Activated CD8-positive, alpha-beta memory T cell treated with anti-CD3 and anti-CD28 coated beads for 1 hour (primary cell): ENCODE measurements at places on chromosomes 4 and X.

DNA sequence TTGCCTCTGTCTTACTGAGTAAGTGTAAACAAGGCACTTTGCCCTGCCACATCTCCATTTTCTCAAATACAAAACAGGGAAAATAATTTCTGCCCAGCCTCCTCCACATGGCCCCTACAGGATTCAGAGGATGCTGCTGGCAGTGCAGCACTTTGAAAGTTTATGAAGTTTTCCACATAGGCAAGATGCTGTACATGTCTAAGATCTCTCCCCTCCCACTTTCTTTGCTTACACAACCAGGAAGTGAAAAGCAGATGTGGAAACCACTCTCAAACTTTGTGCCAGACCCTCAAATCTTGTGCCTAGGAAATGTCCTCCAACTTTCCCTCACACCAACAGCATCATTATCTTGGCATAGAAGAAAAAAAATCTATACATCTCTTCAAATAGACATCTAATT, 257.0 kb upstream of the LDB2 start:
- DNase-seq: no peak

DNA sequence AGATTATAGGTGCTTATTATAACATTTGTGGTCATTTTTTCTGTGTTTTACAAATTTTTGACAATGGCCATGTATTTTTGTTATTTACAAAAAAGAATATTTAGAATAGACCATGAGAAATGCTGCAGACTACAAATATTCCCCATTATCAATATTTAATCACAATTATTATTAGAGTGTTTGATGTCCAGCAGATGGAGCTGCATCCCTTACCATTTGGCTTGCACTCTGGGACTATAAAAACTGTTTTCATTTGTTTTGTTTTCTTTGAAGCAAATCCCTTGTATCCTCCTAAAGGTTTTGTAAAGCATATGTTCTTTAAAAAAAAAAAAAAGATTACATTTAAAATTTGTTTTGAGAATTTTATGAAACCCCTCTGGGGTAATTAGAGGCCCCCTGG, 85.6 kb upstream of the CXorf66 start:
- no peak for DNase-seq

DNA sequence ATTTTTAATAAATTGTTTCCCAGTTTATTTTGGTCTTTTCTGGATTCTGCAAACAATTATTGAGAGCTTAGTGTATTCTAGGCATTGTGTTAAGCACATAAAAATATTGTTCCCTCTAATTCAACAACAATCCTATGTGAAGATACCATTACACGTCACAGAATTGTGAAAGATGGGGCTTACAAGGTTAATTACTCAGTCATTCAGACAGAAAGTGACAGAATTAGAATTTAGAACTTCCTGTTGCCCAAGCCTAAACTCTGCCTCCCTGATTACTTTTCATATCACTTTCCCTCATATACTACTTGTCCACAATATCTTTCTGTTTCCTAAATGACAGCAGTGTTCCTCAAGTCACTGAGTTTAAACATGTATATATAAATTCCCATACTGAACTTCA, 186.7 kb upstream of the VEGFC start:
- no peak for DNase-seq

DNA sequence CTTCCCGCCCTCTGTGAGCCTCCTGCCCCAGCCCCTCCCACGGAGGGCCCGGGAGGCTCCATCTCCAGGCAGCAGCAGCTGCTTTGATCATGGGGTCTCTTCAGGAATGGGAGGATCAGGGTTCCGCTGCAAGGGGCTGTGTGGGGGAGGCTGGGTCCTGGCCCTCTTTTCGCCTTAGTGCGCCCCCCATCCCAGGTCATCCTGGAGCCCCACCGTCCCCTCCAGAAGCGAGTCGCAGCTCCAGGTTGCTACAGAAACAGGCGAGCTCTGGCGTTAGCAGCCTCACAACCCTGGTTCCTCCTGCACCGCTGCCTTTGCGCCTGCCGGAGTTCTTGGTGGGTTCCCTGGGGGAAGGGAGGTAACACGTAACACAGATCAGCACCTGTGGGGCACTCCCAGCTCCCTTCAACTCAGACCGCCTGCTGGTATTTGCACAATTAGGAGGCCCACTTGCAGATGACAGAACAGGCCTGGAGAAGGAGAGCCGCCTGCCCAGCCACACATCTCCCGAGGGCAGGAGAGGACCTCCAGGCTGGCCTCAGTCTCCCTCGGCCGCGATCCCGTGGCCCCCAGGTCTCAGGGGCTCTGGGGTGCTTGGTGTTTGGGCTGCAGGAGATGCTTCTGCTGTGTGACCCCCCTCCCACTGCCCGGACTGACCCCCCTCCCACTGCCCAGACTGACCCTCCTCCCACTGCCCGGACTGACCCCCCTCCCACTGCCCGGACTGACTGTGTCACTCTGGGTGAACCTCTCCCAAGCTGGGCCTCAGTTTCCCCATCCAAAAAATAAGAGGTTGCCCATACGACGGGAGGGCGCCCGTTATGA, 64.2 kb upstream of the ADRA2C start:
- DNase-seq: no peak

DNA sequence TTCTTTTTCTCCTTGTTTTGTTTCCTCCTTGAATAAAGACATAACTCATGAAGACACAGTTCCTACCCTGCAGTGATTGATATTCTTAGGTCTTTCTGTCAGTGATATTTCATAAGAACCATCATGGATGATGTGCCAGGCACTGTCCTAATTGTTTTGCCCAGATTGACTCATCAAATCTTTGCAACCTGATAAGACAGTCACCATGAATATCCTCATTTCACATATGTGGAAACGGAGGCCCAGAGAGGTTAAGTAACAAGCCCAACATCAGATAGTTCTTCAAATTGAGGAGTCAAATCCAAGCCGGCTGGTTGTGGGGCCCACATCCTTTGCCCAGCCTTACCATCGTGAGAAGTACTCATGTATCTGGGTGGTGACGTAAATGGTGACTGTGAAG, 69.9 kb downstream of the SEL1L3 start:
- no peak for DNase-seq

- no peak for DNase-seq
Observed at GRCh38 chr4:24471486-24472160, 112.7 kb downstream of the DHX15 start.

GRCh38 chr4:176090115-176090514, 24.5 kb downstream of the WDR17 start:
- no peak for DNase-seq

DNA sequence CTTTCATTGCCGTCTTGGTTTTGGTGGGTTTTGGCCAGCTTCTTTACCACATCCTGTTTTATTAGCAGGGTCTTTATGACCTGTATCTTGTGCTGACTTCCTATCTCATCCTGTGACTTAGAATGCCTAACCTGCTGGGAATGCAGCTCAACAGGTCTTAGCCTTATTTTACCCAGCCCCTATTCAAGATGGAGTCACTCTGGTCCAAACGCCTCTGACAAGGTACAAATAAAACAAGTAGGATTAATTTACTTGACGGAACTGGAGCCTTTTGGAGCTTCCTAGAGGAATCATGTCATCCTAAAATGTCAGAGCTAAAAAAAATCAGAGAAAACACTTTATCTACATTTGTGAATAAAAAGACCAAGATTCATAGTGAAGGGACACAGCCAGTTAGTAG, 66.2 kb upstream of the ATXN3L start:
- no peak for DNase-seq

GRCh38 chrX:71627588-71628404, 9.5 kb upstream of the CXCR3 start:
- DNase-seq: no peak
